ENCODE measurements at places on chromosomes 13 and 19.

DNA sequence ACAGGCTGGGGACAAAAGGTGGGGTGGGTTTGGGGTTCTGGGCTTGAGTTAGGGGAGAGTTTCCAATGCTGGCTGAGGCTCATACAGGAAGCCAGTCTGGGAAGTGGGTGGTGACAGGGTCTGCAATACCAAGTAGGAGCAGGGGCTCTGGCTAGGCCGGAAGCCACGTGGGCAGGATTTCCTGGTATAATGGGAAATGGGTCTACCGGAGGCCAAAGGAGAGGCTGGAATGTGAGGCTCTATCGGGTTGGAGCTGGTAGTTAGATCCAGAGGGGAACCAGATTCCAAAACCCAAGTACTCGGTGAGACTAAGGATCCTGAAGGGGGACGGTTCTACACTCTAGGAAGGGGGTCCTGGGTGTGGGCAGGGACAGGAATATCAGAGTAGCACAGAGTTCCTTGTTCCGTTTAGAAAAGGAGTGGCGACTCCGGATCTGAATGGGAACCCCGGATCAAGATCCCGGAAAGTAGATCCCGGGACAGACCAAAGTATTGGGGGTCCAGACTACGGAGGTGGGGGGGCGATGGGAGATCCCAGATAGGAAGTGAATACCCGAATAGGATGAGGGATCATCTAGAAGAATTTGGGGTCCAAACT lies 802 bp downstream of the CDC37 start:
- no peak for ATAC-seq

DNA sequence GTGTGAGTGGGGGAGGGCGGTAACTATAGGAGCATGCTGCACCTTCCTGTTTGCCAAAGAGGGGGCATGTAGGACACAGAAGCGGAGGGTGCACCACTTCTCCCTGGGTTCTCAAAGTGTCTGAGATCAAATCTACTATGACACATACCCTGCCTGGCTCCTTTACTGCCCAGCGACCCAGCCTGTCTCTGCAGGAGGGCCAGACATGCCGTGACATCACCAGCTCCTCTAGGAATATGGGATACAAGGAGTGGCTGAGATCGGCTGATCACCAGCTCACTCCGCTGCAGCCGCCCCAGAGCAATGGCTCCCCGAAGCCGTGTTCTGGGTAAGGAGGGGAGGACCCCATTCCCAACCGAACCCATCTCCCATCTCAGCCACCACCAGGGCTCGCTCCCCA lies 16.4 kb upstream of the IGFL1 start:
- ATAC-seq: 0 out of 3 replicates have a peak, but pooled peaks have one; percentile 15

- ATAC-seq: no peak
These were observed 21.0 kb upstream of the TRIM13 start for GRCh38 chr13:49975826-49976225.

- ATAC-seq: no peak
These were observed 43.2 kb upstream of the WDFY2 start for GRCh38 chr13:51541037-51541436.

DNA sequence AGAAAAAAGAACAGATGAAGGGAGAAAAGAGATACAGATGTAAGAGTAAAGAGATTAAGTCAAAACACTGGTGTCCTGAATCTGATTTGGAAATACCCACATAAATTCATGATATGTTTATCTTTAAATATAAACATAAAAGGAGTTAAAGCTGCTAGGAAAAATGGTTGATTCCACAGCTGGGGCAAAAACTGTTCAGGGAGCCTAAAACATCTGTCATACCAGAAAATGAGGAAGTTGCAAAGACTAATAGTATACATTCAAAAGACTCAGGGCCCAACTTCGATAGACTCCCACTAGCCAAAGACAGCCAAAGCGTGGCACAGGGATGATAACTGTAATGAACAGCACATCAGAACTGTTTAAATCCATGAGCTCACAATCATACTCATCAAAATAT lies 62.0 kb downstream of the ABCC4 start:
- ATAC-seq: no peak
